GDM1 (cell line): ENCODE measurements at places on chromosomes 12 and 14.

GRCh38 chr12:117580718-117581062, 219.3 kb upstream of the NOS1 start:
- DNase-seq: no peak

GRCh38 chr14:60862283-60862682, 118.6 kb downstream of the TRMT5 start:
- DNase-seq: no peak

DNA sequence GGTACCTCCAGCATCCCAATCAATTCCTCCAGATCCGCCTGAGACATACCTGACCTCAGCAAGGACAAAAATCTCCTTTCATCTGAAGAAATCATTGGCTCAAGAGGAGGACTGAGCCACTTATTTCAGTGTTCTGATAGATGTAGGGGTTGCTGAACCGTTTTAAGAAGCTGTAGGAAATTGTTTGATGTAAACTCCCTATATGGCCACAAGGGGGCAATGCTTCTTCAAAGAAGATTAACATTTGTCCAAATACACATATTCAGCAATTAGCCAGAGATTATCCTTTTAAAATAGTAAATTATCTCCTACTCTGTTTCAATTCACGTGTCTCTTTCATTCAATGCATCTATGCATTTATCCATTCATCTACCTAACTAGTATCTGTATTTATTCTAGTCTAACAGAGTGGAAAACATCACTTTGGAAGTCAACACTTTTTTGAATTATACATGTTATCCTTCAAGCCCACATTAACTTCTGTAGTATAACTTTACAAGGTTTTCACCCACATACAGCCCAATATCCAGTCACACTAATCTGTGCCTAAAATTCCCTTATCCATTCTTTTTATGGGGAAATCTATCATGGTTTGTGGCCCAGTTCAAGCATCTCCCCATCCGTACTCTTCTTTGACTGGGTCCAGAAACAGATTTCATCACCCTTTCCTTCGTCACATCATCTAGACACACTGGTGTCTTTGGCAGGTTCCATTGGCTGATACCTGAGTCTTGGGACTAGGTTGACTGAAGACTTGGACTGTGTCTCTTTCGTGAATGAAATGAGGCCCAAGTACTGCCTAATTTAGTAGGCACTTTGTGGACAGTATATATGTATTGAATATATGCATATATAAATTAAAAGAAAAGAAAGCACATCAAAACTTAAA, 411.0 kb upstream of the OR4E1 start:
- peak; percentile 23 for DNase-seq

GRCh38 chr14:77240336-77240915, 30.6 kb downstream of the NGB start:
- DNase-seq: no peak

DNA sequence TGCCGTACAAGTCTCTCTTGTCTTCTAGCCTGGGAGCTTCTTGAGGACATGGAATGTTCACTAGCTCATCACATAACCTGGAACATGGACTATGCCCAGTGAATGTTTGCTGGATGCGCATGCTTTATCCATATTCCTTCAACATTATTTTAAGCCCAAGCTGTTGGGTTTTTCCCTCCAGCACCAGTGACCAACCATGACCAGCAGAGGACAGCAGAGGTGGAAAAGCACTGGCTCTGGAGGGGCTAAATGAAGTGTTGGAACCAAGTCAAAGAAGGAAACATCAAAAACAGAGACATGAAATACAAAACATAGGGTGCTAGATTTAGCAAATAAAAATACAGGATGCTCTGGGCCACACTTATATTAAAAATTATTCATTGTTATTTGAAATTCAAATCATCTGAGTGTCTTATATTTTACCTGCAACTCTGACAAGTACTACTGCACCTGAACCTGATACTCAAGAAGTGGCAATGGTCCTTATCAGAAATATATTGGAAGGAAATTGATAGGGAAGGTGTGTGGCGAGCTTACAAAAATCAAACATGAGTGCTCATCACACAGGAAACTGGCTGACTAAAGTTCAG, 23.1 kb upstream of the HELB start:
- no peak for DNase-seq

DNA sequence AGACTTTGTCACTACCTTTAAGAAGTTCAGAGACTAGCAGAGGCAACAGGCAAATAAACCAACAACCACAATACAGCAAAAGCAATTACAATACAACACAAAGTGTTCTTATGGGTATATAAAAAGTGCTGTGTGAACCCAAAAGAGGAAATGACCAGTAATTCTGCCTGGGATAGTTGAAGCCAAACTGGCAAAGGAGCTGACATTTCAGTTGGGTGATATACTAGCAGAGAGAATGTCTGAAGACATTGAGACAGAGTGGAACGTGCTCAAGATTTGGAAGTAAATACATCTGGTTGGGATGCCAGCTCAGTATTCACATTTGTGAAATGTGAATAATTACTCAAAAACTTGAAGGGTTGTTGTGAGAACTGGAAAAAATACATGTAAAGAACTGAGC, 80.6 kb upstream of the GTF2A1 start:
- no peak for DNase-seq

DNA sequence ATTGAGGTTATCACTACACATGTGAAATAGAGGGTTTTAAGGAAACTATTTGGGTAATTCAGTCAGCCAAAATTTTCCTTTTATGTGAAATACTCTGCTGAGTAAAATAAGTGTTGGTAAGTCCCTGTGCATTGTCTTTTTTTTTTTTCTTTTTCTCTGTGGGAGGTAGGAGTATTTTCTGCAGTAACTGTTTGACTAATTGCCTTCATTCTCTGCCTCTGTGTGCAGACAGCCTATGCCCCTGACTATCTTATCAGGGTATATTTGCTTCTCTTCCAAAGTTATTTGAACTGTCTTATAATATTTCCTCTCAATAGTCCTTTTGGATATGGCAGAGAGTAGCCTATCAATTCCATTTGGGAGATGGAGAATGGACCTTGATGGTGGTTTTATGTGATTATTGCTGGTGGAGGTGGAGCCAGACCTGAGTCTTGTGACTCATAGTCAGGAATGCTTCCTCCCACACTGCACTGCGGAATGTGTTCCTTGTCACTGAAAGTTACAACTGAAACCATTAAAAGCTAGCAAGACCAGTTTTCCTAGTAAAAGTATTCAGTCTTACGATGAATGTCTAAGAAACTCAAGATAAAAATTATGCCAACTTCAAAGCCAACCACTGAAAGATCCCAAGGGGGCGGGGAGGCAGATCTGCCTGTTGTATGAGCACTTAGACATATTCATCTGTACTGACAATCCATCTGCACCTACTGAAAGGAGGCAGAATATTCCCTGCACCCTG, 40.9 kb upstream of the STXBP6 start:
- no peak for DNase-seq

- DNase-seq: no peak
Observed at GRCh38 chr12:9083793-9084192, 31.9 kb downstream of the A2M start.

GRCh38 chr12:6959058-6959804, 8.1 kb downstream of the PTPN6 start:
- peak; percentile 45 for DNase-seq

GRCh38 chr12:76618031-76618430, 58.5 kb upstream of the OSBPL8 start:
- DNase-seq: no peak

DNA sequence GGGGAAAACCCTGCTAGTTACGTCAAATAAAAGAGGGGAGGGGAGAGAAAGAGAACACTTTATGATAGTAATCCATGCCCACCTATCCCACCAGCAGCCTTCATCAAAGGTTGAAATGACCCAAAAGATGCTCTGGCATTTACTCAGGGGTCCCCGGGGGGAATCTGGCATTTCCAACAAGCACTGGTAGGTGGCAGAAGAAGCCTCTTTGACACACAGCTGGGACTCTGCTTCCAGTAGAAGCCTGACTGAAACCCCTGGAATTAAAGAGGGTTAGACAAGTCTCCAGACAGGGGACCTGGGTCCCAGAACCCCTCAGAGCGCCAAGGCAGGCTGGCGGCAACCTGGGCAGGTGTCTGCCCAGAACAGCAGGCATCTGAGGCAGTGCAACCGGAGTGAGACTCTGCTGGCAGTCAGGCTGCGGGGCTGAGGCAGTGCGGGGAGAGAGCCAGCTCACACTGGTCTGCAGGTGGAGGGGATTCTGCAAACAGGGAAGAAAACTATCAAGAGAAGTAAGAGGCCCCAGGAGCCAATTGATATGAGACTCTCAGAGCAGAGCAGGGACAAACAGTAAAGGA, 85.0 kb upstream of the CAPRIN2 start:
- no peak for DNase-seq

GRCh38 chr12:52181746-52182145, 10.1 kb downstream of the KRT80 start:
- DNase-seq: no peak

- no peak for DNase-seq
Observed at GRCh38 chr12:106960443-106960842, 4.7 kb downstream of the TMEM263 start.

DNA sequence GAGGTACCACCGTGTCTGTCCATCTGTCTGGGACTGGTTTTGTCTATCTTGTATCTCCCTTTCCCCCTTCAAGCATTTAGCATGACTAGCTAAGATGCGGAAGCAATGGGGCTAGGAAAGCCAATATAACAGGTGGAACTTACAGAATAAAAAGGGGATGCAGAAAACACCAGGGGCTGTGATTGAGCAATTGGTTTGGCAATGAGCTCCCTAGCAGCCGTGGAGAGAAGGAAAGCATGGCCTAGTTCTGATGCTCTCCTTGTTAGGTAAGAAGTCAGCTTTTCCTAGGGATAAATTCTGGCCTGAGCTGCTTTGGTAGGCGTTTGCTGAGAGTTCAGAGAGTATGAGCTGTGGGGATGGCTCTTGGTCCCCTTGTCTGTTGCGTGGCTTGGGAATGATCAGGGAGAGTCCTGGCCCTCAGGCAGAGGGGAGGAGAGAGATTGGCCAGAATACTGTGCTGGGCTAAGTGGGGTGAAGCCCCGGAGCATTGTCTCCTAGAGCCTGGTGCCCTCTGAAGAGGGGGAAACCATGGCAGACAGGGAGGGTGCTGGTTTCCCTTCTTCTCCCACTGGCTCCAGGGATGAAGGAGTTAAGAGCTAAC, 7.1 kb downstream of the SETD1B start:
- DNase-seq: no peak

DNA sequence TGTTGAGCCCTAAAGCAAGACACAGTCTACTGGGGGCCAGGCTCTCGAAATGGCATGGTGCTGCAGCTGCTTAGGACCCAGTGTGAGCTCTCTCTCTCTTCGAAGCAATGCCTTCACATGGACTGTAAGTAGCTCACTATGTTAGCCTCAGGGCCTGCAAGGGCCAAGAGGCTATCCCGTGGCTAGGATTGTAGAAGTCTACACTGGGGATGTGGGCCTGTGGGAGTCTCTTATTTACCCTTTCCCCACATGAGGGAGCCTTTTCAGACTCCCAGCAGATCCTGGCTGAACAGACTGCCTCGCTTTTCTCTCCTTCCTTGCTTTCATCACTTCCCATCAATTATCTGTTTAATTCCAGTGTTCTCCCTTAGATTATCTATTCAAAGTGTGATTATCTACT, 101.4 kb downstream of the GPR65 start:
- no peak for DNase-seq

GRCh38 chr12:92560713-92561542, 141.9 kb upstream of the PLEKHG7 start:
- DNase-seq: no peak

- DNase-seq: no peak
Observed at GRCh38 chr12:55227643-55228042, 6.8 kb downstream of the OR10A7 start.

GRCh38 chr12:76234741-76235140, 113.5 kb downstream of the BBS10 start:
- no peak for DNase-seq

- no peak for DNase-seq
Observed at GRCh38 chr12:62472472-62472871, 5.8 kb downstream of the MON2 start.

DNA sequence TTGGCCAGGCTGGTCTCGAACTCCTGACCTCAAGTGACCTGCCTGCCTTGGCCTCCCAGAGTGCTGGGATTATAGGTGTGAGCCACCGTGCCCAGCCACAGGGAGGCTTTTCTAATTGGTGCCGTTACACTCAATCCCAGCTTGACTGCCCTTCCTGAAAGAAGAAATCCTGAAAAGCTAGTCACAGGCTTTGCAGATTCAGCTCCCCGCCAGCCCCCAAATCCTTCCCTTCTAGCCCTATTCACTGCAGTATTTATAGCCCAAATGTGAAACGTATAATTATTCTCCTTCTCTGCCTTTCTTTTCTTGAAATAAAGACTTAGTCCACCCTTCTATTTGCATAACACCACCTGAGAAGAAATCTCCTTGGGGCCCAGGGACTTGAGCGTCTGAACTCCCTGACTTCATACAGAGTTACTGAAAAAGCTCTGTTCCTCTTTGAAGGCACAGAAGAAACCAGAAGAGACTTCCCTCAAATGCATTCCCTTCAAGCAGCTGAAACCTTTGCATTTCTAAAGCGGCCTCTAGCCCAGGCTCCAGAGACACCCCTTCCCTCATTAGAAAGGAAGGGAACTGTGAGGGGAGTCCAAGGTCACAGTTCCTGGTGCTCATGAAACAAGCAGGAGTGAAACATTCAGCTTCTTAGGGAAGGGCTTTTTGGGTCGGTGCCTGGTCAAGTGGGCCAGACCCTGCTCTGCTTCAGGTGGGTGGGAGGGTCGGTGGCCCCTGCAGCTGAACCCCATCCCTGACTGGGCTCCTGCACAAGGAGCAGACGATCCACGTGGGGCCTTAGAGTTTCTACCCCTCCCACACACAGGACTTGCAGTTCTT, 42.3 kb upstream of the BATF start:
- no peak for DNase-seq

GRCh38 chr12:114166362-114166761, 200.2 kb upstream of the RBM19 start:
- DNase-seq: no peak

DNA sequence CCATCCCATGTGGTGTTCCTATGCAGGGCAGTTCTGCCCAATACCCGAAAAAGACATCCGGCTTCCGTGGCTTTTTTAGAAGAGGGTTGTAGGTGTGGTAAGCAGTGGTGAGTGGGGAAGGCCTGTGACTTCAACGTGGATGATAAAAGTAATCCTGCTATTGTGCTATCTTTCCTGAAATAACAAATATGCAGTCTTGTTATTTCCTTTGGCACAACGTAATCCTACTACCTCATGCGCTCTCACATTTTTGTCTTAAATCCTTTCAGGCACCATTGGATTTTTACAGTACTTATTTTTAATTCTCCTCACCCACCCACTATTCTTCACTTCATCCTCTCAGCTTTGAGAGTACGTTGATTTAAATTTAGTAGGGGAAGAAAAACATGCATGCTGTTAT, 96.8 kb downstream of the IPO8 start:
- DNase-seq: no peak

DNA sequence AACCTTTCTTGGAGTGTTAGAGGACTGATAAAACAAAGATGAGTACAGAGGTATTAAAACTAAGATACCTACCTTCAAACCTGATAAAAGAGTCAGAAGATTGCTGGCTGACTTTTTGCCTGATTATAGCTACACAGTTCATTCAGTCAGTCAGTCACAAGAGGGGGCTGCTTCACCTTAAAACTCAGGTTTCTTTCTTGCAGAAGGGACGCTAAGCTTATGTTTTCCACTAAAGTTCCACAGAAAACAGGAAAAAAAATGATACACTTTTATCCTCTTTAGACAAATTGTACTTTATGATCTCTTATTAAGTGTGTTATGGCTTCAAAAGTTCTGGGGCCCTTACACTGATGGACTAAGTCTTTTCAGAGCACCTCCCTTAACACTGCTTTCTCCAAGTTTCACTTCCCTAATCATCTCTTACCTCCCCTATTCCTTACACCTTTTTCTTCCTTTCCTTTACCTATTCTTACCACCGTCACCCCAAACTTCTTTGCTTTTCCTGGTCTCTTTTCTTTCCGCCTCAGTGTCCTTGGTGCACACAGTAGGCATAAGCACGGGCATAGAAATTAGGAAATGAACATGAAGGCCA, 448.7 kb upstream of the OR4E1 start:
- no peak for DNase-seq
